ENCODE measurements at places on chromosomes 16 and 17.

- no peak for DNase-seq
These were observed 112.2 kb downstream of the AATF start for GRCh38 chr17:37060928-37061327.

DNA sequence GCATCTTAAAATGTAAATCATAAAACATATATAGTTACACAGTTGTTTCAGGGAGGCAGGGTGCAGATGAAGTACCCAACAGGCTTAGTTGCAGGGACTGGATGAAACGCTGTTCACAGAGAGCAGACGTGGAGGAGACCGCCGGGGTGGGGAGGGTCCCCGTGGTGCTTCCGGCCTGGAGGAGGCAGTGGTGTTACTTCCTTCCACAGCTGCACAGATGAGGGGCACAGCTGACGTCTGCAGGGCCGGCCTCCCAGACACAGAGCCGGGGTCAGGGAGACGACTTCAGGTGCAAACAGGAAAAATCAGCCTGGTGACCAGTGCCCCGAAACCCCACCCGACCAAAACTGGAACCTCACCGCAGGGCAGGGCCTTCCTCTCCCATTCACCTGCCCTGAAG lies 17.1 kb downstream of the SPIRE2 start:
- DNase-seq = no peak

GRCh38 chr16:27202923-27203506 lies 311 bp upstream of the KDM8 start:
- DNase-seq = no peak

DNA sequence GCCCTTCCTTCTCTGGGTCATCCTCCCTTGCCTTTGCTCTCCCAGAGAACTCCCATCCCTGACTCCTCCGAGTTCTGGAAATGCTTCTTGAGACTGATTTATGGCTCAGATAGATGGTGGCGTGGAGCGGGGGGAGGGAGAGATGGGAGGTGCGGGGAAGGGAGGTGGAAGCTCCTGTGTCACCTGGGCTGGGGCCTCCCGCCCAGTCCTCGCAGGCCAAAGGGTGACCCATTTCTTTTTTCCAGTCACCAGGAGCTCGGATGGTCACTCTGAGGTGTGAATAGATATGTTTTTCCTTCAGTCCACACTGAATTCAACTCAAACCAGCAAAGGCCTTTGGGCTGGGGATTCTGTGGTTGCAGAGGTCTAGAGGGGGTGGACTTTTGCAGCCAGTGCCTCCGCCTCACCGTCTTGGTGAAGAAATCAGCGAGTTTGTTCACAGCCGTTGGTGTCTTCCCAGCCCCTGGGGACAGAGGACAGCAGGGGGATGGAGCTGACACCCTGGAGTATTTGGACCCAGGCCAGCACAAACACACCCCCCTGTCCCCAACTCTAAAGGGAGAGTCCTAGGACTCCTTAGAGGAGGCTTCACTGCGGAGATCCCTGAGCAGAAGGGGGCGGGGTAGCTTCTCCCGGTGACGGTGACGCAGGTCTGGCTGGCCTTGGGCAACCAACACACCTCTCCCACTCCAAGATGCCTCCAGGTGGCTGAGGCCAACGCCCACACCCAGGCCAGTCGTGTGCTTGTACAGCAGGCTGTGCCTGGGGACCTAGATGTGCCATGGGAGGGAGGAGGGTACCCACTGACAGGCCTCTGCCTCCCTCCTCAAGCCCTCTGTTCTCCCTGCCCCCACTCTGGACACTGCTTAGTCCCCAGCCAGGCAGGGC lies 80.6 kb downstream of the AMFR start:
- DNase-seq = no peak

- no peak for DNase-seq
These were observed 19.4 kb downstream of the CLUH start for GRCh38 chr17:2691965-2692780.

DNA sequence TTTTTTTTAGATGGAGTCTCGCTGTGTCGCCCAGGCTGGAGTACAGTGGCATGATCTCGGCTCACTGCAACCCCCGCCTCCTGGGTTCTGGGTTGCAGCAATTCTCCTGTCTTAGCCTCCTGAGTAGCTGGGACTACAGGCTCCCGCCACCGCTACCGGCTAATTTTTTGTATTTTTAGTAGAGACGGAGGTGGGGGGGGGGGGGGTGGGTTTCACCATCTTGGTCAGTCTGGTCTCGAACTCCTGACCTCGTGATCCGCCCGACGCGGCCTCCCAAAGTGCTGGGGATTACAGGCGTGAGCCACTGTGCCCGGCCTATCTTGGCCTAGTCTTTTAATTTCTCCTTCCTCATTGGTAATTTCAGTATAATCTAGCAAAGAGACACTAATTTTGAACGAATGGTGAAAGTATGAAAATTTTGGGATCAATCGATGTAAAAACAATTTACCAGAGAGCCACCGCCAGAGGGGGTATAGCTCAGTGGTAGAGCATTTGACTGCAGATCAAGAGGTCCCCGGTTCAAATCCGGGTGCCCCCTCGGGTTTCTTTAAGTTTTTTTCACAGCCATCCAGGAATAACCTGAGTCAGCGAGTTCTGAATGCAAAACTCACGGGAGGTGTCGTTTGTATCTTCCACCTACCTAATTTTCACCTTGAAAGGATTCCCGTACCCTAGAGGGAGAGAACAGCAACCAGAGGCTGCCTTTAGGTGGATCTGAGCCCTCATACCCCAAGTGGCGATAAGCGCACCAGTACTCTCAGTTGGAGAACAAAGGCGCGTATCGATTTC lies 2.5 kb upstream of the LASP1 start:
- DNase-seq = peak; percentile 67

- DNase-seq = no peak
These were observed 195.9 kb upstream of the TBX2 start for GRCh38 chr17:61203671-61204131.

DNA sequence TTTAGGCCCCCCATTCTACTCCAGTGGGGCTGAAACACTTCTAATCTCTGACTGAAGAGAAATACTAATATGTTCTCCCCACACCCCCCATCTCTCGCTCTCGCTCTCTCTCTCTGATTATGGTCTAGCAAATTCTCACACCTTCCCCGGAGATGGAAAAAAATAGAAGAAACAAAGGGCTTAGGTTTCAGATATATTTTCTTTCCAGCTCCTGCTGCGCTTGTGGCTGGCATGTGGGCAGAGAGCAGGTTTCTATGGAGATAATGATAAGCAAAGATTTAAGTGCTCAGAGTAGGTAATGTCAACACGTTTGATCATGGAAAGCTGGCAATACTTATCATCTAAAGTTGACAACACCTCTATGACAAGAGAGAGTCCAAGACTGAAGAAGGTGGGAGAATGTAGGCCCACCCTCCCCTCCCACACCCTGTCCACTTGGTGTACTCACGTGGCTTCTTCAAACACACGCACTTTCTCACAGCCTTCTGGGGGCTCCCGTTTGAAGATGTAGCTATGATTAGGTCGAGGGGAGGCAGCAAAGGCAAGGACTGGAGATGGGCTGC lies 8.0 kb upstream of the SLC35B1 start:
- no peak for DNase-seq

- peak; percentile 98 for DNase-seq
These were observed 2.4 kb downstream of the SYNGR3 start for GRCh38 chr16:1991948-1992703.

- no peak for DNase-seq
These were observed 116.9 kb downstream of the USP22 start for GRCh38 chr17:20925954-20926353.

GRCh38 chr16:2422123-2422867 lies 7.0 kb upstream of the CCNF start:
- no peak for DNase-seq

DNA sequence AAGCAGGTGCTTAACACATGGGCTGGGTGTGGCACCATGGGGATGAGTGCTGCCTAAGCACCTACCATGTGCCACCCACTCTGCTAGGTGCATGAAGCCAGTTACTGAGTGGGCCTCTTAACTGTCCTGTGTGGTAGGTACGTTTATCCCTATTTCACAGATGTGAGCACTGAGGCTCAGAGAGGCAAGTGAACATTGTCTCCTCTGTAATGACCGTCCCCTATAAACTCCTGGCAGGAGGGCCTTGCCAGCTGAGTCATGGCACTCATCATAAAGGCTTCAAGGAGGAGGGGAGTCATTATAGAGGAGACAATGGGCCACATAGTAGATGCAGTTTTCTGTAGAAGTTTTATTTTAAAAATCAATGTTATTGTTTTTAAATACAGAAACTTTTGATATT lies 79.1 kb downstream of the RAB11FIP4 start:
- DNase-seq = no peak

- no peak for DNase-seq
These were observed 240.5 kb downstream of the GSG1L start for GRCh38 chr16:27822996-27823395.

- DNase-seq = no peak
These were observed 45.8 kb downstream of the VPS35L start for GRCh38 chr16:19601083-19601976.

GRCh38 chr17:32350666-32351418 lies 885 bp downstream of the ZNF207 start:
- no peak for DNase-seq

DNA sequence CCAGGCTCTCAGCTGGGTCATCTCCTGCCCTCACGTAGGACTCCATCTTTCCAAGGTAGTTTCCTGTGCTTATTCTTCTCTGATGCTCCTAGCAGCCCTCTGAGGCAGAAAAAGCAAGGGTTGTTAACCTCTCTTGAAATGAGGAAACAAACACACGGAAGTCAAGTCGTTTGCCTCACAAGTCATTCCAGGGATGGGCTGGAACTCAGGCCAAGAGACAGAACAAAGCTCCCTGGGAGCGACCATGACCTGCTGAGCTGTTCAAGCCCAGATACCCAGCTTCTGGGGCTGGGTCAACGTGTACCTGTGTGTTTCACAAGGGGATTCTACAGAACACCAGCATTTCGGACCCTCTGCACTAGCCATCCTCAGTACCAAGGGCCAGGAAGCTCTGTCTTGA lies 28.1 kb downstream of the SRL start:
- no peak for DNase-seq

DNA sequence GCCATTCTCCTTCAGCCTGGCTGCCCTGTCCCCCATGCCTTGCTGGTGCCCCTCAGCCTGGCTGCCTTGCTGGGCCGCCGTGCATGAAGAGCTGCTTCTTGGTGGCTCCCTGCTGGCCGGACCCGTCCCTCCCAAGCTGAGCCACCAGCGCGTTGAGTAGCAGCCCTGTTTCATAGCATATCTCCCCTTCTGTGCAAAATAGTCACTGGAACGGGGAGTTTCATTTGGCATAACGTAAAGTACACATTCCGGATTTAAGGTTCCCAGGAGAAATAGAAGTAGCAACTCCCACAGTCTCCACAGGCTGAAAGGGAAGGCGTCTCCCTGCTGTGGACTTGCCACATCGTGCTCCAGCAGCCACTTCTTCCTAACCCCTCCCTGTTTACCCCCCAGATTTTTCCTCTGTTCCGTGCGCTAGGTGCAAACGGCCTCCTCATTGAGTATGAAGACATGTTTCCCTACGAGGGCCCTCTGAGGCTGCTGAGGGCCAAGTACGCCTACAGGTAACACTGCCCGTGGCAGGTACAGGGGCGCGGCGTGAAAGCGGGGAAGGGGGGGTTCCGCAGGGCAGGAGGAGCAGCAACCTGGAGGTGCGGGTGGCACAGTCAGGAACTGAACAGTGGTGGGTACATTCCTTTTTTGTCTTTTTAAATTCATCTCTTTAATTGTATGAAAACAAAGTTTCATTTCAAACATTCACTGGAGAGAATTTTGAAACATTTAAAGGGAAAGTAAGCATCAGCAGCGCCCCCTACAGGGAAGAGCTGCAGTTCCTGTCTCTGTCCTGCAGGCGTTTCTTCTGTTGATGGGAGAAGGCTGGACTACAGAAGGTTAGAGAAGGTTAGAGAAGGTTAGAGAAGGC lies 5.8 kb upstream of the OGFOD3 start:
- DNase-seq = peak; percentile 61

- DNase-seq = peak; percentile 7
These were observed 24.3 kb upstream of the RFFL start for GRCh38 chr17:35087731-35088355.

- no peak for DNase-seq
These were observed 1.0 kb downstream of the IRX3 start for GRCh38 chr16:54285414-54286089.

- DNase-seq = no peak
These were observed 406.5 kb upstream of the CDH5 start for GRCh38 chr16:65959983-65960382.

- no peak for DNase-seq
These were observed 167.1 kb upstream of the ZFHX3 start for GRCh38 chr16:73214825-73215677.

DNA sequence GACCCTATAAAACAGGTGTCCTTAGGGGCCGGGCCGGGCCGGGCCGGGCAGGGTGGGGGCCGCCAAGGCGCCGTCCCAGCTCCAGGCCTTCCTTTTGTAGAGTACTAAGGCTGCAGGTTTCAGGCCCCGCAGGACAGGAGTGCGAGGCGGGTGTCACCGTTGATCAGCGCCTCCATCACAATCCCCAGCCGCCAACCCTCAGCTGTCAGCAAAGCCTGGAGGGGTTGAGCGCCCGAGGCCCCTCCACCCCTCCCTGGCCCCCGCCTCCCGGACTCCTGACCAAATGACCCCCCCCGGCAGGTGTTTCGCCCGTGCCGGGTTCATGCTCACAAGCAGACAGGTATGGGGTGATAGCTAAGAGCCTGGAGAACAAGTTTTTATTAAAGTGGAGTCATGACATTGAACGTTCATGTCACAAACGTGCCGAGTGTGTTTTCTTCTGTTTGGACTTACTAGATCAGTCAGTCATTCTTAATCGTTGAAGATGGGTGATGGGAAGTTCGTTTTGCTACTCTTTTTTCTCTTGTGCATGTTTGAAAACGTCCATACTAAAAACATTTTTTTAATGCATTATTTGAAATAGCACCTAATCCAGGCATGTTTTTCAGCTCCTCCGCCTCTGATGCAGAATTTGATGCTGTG lies 534 bp downstream of the ARL2BP start:
- DNase-seq = no peak

DNA sequence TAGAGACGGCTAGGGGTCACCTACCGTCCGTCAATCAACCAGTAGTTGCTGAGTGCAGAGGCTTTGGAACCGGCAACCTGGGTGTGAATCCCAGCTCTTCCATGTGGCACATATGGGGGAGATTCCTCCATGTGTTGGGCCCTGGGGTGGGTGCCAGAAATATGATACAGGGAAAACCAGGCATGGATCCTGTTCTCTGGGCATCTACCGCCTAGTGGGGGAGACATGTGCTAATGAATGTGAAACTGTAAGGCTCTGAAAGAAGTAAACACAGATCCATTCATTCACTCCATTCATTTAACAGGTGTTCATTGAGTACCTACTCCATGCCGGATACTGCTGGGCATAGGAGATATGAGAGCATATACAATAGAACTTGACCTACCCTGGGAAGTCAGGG lies 39.5 kb upstream of the SDK2 start:
- no peak for DNase-seq
